ENCODE measurements at places on chromosomes 6 and 20.

GRCh38 chr6:26390531-26390930 is 7.6 kb downstream of the BTN2A2 start:
- DNase-seq, result no peak

DNA sequence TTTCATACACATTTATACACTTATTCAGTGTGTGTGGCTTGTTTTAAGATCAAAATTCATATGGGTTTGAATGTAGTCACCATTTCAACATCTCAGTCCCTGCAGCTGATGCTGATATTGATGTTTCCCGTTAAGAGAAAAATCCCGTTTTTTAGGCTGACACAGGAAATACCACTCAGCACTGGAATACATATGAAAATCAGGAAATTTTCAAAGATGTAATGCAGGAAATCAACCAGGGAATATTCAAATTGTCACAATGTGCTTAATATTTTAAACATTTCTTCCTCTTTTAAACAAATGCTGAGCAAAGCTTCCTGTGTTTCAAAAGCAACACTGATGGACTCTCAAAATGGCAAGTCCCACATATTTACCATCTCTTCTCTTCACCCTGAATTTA is 94.5 kb upstream of the MARCKS start:
- no peak for DNase-seq

- no peak for DNase-seq
Observed at GRCh38 chr6:109808837-109809236, 117.7 kb downstream of the FIG4 start.

GRCh38 chr20:49287555-49288249 is 9.8 kb upstream of the ZNFX1 start:
- no peak for DNase-seq

- no peak for DNase-seq
Observed at GRCh38 chr6:134909701-134910592, 40.0 kb downstream of the ALDH8A1 start.

DNA sequence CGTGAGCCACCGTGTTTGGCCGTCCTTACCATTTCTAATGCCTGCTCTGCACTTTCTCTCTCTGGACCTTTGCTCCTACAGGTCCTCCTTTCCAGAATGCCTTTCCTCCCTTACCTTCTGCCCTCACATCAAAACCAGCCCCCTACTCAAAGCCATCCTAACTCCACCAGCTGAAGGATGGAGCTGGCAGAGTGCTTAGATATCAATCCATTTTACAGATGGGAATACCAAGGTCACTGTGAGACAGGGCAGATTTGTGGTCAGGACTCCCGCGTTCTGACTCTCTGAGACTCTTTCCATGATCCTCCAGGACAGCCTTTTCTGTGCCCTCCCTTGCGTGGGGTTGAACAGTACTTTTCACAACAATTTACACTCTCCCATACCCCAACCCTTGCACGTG is 41.7 kb upstream of the SCRT2 start:
- no peak for DNase-seq

GRCh38 chr20:8524101-8525016 is 392.3 kb downstream of the PLCB1 start:
- DNase-seq, result no peak

DNA sequence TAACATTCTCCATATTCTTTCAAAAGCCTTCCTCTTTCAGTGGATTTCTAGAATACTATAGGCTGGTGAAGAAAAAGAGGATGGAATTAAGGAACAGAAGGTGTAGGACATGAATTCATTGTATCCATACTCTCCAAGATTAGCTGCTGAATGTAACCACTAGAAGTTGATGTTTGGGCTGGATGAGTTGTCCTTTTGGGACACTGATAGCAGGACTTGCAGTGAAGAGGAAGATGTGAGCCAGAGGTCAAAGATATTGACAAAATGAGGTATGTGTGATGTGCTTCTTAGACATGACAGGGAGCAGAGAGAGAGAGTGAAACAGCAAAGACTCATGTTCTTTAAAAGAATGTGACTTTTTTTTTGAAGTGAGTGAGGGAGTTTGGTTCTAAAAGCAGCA is 134.3 kb upstream of the MAN1A1 start:
- no peak for DNase-seq
